ENCODE measurements at places on chromosomes 7 and 10.

- no peak for DNase-seq
Measured at GRCh38 chr7:95688931-95689495, 83.3 kb upstream of the DYNC1I1 start.

DNA sequence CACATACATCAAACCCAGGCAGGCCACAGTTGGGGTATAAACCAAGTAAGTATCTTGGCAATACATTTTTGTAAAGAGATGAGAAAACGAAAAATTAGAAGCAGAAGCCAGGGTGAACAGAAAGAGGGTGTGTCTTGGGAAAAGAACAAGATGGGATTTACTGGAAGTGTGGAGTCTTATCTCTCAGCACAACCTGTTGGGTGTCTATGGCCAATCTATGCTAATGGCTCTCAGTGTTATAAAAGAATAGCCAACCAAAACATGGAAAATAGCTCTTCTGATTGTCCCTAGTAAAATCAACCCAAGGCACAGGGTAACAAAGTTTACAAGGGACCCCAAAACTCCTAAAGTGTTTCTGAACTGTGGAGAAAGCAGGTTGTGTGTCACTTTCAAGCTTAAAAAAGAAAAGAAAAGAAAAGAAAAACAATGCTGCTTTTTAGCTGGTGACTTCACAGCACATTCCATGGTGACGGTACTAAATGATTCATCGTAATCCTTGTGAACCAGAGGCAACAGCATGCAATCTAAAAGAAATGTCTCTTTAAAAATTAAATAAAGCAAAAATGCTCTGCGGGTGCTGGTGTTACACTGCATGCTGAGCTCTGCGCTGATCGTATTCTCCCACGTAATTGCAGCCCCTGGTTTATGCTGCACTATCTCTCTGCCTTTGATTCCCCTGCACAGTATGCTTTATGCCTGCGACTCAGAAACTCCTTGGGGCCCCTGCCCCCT is 100.8 kb downstream of the C10orf90 start:
- no peak for DNase-seq

- no peak for DNase-seq
Measured at GRCh38 chr10:71769279-71769823, 4.0 kb downstream of the VSIR start.

GRCh38 chr7:19928247-19928646 is 154.8 kb upstream of the TMEM196 start:
- no peak for DNase-seq

DNA sequence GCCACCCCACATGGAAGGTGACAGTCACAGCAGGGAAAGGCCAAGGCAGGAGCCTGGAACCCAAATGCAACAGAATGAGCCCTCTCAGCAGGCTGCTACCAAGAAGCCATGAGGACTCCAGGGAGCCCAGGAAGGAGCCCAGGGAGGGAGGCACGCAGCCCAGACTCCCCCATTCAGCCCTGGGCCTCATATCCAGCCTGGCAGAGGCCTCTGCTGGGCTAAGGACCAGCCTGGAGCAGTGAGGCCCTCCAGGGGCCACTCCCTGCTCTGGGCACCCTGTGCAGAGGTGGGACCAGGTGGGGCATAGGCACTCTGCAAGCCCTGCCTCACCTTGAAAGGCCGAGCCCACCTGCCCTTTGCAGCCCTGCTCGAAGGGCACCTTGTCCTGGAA is 25.8 kb upstream of the ZNF488 start:
- DNase-seq: no peak
